Activated CD8-positive, alpha-beta memory T cell treated with anti-CD3 and anti-CD28 coated beads for 1 hour (primary cell): ENCODE measurements at places on chromosomes 12 and 14.

GRCh38 chr12:122732170-122732569, 1.5 kb upstream of the HCAR1 start:
- DNase-seq: no peak

DNA sequence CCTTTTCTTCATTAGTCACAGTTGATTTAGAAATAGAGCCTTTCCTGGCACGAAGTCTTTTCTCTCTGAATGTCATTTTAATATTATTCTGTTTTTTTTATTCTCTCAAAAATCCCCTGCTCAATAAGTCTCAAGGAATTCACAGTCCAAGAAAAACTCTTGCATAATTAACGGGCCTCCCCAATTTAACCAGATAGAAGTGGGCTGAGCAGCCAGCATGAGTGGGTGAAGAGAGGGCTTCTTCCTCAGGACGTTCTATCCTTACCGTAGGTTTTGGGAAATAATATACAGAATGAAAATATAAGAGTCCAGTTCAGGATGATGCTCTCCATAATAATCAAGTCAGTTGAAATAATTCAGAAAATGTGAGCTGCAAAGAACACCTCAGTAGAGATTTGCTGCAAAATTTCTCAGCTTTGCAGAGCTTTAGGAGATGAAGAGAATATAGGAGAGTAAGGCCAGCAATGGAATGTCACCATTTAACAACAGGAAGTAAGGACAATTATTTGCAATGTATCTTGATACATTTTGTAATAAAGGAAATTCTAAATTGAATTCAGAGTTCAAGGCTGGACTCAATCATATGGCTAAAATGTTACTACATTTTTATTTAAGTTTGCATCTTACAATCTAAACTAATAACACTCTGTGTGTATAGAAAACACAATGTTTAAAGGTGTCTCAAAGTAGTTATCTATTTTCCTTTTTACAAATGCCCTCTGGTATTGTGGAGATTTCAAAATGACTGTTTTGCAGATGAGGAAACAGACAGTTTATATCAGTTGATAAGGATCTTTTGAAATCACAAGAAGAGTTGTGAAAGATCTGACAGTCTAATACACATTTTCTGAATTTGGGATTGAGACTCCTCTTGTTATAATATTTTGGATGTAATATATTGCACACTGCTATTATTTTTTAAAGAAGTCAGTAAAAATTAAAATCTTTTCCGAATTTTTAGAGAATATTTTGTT, 1724.1 kb upstream of the SEL1L start:
- DNase-seq: no peak

DNA sequence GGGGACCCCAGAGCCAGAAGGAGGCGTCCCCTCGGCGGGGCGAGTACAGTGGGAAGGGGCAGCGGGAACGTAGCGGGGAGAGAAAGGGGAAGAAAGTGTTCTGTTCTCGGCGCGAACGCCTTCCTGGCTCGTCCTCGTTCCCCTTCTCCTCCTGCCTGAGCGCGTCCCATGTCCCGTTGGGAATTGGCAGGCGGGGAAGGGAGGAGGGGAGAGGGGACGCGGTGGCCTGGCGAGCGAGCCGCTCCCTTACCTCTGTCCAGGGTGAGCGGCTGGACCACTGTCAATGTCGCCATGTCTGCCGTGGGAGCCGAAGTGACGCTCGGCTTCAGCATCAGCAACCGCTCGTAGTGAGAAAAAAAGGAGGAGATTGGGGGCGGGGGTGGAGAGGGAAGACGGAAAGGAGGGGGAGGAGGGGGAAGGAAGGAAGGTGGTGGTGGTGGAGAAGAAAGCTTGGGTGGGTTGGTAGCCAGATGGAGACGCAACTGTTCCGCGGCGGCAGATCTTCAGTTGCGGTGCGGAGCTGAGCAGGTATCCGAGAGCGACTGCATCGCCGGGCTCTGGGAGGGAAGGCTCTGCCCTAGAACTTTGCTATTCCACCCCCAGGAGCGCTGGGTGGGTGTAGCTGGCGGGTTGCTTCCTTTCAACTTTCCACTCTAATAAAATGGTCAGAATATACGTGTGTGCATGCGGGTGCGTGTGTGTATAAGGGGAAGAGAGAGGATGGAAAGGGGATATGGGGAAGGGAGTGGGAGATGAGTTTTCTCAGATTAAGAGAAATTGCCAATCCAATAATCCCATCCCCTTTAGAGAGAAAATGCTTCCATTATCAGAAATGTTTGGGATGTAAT, at the start of gene LIN7A:
LIN7A (minus strand) TSS at position 544 of the 848 bp plus-strand sequence; CDS start at position 332, 212 bp downstream.
- no peak for DNase-seq

DNA sequence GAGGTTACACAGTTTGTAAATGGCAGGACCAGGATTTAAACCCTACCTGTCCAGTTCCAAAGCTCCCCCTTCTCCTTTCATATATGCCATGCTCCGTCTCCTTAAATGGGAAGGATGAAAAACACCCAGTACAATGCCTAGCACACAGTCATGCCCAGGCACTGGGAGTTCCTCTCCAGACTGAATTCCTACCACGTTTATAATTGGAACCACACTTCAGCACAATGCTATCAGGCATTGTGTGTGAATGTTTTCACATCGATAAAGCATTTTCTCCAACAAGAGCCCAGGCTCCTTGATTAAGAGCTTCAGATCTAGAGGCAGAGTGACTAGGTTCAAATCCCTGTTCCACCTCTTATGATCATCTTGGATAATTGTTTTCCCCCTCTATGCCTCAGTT, 2.7 kb upstream of the NUAK1 start:
- DNase-seq: no peak

DNA sequence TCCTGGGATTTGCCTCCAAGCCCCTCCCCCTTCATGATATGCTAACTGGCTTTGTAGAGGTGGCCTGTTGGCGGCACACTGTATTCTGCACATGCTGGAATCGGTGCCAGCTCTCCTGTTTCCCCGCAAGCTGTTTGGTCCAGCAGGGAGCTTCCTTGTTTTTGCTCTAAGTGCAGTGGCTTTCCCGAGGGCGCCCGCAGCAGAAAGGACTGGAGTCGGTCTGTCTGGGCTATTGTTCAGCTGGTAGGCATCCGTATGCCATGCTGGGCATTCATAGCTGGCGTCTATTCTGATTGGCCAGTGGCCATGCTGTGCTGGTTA, 88.9 kb upstream of the MED13L start:
- DNase-seq: no peak

DNA sequence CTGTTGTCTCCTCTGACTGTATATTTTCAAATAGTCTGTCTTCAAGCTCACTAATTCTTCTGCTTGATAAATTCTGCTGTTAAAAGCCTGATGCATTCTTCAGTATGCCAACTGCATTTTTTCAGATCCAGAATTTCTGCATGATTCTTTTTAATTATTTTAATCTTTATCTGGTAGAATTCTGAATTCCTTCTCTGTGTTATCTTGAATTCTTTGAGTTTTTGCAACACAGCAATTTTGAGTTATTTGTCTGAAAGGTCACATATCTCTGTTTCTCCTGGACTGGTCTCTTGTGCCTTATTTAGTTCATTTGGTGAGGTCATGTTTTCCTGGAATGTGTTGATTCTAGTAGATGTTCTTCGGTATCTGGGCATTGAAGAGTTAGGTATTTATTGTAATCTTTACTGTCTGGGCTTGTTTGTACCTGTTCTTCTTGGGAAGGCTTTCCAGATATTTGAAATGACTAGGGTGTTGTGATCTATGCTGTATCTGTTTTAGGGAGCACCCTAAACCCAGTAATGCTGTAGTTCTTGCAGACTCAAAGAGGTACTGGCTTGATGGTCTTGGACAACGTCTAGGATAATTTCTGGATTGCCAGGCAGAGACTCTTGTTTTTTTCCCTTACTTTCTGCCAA, 193.8 kb upstream of the NPAS3 start:
- no peak for DNase-seq

GRCh38 chr12:54139019-54139418, 49.8 kb downstream of the SMUG1 start:
- no peak for DNase-seq

DNA sequence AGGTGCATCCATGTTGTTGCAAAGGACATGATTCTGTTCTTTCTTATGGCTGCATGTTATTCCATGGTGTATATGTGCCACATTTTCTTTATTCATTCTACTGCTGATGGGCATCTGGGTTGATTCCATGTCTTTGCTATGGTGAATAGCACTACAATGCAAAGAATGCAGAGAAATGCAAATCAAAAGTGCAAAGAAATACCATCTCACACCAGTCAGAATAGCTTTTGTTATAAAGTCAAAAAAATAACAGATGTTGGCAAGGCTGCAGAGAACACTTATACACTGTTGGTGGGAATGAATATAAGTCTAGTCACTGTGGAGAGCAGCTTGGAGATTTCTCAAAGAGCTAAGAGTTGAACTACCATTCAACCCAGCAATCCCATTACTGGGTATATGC, 99.2 kb downstream of the DHRS2 start:
- DNase-seq: no peak

- no peak for DNase-seq
Measured at GRCh38 chr14:72308967-72309485, 376.8 kb downstream of the RGS6 start.

- DNase-seq: no peak
Measured at GRCh38 chr12:38934686-38935085, 29.3 kb upstream of the CPNE8 start.

GRCh38 chr12:67982164-67982563, 7.1 kb upstream of the IFNG-AS1 start:
- no peak for DNase-seq

DNA sequence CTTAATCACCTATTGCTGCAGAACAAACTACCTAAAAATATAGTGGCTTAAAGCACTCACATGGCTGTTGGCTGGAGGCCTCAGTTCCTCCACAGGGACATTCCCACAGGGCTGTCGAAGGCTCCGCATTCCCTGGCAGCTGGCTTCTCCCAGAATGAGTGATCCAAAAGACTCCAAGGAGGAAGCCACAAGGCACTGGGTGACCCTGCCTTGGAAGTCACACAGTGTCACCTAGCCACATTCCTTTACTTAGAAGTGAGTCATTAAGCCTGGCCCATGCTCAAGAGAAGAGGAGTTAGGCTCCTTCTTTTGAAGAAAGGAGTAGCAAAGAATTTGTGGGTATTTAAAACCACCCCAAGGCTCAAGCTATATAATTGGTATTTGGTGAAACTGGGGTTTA, 63.9 kb upstream of the MAP1LC3B2 start:
- no peak for DNase-seq

DNA sequence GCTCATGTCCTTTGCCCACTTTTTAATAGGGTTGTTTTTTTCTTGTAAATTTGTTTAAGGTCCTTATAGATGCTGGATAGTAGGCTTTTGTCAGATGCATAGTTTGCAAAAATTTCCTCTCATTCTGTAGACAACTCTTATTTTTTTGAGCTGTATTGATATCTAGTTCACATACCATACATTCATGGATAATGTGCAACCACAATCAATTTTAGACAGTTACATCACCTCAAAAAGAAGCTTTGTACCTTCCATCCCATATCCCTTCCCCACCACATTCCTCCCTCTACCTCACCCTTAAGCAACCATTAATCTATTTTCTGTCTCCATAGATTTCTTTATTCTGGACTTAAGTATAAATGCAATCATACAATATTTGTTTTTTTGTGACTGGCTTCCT, 98.4 kb downstream of the PTCSC3 start:
- no peak for DNase-seq

DNA sequence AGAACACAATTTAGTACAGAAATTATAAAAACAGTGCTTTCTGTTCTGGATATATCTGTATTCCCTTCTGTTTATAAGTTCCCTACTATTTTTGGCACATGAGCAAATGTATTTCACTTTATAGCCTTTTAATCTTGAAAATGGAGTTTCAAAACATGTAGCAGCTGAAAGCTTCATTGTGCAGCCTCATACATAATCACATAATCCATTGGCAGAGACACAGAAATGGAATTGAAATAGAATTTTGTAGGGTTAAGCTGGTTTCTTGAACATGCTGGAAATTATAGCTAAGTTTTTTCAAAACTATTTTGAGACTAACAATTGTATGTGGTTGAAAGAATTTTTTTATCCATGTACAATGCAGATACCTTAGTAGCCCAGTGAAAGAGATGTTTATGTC, 614.3 kb upstream of the MDGA2 start:
- no peak for DNase-seq

DNA sequence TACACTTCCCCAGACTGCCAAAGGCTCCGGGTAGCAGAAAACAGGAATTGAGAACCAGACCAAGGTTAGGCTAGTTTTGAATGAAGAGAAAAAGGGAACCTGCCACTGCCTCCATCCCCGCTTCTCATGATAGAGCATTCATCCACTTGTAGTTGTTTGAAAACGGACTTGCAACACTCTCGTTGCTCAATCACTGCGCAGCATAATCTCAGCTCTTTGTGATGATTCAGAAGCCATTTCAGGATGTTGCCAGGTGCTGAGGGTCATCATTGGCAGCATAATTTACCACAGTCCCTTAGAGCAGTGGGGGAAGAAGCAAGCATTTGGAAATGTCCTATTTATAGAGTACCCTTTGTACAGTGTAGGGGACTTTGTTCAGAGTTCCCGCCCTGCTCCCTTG, 25.6 kb downstream of the KCNK13 start:
- DNase-seq: no peak

DNA sequence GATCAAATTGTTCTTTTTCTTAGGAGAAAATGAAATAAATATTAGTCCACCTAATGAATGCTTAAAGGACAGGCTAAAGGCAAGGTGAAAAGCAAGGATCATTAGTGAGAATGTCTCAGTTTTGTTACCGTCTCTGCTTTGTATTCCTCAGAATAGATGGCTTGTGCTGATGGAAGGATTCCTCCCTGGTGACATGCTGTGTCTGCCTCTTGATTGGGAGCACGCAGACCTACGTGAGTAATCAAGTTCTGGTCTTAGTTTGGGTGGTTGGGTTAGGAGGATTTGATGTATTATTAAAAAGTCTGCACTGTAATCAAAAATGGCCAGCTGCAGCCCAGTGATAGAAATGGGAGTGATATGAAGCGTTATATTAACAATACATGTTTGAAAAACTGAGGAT, 78.8 kb upstream of the RTL1 start:
- no peak for DNase-seq
